ENCODE measurements at places on chromosomes 2 and 18. TPM values are rescaled to one million over a fixed set of nuclear protein-coding genes. Genes with fewer than 3 reads are reported as not detected.

HNMT gene
- total RNA-seq: 11.6 TPM

DQX1 gene
- 1.4 TPM for total RNA-seq

PID1 gene
- 0.79 TPM for total RNA-seq

EFR3B gene
- total RNA-seq: 5.3 TPM

RHBDD1 gene
- 32.0 TPM for total RNA-seq

DTNB gene
- 11.8 TPM for total RNA-seq

G6PC2 gene
- 2.8 TPM for total RNA-seq

YWHAQ gene
- 354 TPM for total RNA-seq

DNA sequence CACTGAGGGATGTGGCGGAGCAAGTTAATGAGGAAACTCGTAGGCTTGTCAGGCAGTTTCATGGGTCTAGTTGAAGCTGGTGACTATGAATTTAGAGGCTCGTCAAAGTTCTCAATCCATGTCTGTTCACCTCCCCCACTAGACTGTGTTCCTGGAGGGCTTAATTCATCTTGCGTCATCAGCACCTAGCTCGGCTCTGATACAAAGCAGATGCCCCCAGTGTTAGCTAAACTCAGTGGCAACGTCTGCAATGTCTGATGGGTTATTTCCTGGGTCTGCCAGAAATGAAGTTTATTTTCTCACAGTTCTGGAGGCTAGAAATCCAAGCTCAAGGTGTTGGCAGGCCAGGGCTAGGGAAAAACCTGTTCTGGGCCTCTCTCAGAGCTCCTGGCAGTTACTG, 140.6 kb downstream of the PID1 start:
- no peak for DNase-seq

MAL gene
- total RNA-seq: 205 TPM

GRCh38 chr2:35864141-35864540, 491.4 kb upstream of the CRIM1 start:
- DNase-seq: no peak

GRCh38 chr18:22634464-22634863, 216.7 kb upstream of the CTAGE1 start:
- DNase-seq: no peak

DNA sequence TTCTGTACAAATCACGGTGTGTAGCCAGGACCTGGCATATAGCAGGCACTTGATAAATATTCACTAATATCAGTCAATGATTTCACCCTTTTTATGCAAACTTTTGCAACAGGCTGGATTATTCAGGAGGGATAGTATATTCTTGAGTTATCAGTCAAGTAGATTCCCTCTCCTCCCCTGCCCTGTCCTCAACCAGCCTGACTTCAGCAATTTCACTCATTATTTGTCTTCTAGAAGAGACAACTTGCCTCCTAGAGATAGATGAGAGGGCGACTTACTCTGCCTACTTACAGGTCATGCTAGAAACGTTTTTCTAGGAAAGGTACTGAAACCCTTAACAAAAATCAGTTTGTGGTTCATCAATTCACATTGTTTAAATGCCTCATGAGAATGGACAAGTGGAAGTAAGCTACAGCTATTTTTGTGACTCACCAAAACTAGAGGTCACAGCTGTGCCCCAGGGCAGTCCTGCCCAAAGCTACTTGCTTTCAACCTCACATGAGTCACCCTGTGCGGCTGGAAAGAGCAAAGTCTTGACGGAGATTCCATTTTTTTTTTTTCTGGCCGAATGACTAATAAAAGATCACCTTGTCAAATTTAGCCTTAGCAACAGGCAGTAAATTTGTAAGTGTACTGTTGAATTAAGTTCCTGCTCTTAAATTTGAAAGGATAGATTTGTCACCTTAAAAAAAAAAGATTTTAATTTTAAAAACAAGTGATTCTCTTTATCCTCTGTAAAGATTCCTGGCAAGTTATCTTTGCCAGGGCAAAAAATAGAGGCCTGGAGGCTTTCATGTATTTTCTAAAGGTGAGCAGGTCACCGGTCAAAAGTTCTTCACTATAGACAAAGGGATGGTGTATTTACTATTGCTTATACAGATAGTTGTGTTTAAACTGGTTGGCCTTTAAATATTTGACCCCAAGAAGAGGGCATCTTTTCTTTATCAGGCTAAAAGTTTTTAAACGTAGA, 109.0 kb upstream of the SLC35G4 start:
- no peak for DNase-seq

MROH2A gene
- not detected for total RNA-seq

IL18RAP gene
- 2.5 TPM for total RNA-seq

GRCh38 chr18:74613381-74613780, 15.7 kb downstream of the ZNF407 start:
- DNase-seq: no peak

SLC19A3 gene
- 6.4 TPM for total RNA-seq

CNGA3 gene
- 6.8 TPM for total RNA-seq

FHOD3 gene
- 3.8 TPM for total RNA-seq

SKOR2 gene
- total RNA-seq: 0.81 TPM

DNA sequence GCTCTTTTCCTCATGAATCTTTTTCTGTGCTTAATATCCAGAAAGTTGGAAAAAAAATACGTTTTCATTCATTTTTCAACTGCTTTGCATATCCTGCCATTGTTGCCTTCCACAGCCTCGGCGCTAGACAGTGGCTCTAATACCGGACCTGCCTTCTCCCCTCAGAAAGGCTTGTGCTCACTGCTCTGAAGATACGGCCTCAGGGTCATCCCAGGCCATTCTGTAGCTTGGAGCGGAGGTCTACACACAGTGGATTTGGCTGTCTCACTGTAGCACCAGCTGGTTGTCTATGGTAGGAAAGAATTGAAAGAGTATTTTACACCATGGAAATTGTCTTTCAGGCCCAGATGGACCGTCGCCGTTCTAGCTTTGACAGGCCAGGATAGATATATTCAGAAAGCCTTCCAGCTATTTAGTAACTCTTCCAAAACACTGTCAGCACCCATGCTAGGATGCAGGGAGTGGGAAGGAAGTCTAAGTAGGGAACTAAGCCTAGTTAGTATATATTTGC, 242.0 kb downstream of the TMEM182 start:
- DNase-seq: no peak

DNA sequence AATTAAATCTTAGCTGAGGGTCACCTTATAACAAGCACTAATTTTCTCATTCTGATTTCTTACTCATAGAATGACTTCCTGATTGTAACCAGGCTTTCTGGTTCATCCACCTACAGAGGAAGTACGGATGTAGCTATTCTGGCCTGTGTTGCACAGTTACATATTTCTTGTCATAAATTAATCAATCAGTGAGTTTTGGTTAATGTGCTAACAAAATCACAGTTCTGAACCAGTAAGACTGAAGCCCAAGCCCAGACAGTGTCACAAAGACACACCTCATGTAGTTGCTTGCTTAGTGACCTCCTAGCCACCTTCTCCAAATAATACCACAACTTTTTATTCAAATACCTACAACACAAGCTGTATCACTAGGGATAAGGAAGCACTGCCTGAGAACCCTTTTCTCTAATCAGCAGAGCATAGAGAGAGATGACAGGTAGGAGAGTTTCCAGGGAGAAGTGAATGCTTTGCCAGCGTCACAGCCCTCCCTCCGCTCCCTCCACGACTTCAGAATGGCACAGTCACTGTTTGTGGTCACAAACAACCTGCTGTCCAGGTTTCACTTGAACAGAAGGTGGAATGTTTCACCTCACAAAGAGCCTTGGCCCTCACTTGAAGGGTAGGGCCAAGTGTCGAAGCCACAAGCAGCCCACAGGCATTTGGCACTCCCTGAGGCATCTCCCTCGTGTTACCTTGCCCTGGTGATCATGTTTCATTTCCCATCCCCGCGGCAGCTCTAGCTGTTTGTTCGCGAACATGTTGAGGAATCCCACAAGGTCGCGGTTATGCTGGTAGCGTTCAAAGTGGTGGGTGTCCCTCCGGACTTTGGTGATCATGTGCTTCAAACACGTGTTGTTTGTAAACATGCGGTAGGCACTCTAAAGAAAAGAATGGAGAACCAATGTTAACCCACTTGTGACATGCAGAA, 120.8 kb upstream of the STK17B start:
- DNase-seq: no peak

GRCh38 chr18:74278058-74278457, 13.7 kb downstream of the CYB5A start:
- DNase-seq: no peak

SLC11A1 gene
- 0.39 TPM for total RNA-seq

CROCC2 gene
- 0.68 TPM for total RNA-seq

DNA sequence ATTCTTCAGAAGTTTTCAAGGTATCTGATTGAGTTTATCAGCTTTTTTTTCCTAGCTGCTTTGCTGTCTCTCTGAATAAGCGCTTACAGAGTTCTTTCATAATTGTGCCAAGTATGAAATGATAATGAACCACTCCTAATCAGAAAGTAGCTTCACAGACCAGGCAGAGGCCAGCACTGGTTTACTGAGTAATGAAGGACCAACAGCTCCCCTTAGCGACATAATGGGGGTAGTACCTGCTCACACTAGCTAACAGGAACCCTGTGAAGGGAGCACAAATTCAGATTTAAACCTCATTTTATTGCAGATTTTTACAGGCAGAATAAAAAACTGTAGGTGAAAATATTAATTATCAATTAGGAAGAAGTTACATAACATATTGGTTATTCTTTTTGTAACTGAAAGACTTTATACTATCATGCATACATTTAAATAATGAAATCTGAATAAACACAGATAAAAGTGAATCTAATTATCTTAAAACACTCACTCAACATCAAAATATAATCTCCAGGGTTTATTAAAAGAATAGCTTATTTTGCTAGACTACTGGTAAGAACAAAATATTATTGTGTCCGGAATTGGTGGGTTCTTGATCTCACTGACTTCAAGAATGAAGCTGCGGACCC, 53.7 kb upstream of the LRRC30 start:
- DNase-seq: no peak

DNA sequence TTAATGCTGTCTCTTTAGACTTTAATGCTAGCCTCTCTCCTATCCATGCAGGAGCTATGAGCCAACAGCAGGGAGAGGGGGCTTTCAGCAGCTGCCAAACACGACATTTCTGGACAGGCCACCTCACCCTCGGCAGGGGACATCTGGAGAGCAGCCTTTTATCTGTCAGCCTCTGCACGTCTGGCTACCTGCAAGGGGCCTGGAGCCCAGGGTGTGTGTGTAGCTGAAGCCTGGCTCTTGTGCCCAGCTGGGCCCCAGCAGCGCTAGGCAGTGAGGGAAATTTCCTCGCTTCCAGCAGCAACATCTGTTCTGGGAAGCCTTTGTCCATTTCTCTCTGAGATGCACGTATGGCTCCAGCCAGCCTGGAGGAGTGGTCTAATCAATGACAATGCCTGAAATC, 728.7 kb upstream of the ID2 start:
- DNase-seq: no peak

CD302 gene
- total RNA-seq: 4.2 TPM

MC4R gene
- total RNA-seq: not detected

POTEC gene
- not detected for total RNA-seq

PAX8 gene
- 2.1 TPM for total RNA-seq

GAD1 gene
- 1.7 TPM for total RNA-seq

TLX2 gene
- total RNA-seq: 2.9 TPM

DNA sequence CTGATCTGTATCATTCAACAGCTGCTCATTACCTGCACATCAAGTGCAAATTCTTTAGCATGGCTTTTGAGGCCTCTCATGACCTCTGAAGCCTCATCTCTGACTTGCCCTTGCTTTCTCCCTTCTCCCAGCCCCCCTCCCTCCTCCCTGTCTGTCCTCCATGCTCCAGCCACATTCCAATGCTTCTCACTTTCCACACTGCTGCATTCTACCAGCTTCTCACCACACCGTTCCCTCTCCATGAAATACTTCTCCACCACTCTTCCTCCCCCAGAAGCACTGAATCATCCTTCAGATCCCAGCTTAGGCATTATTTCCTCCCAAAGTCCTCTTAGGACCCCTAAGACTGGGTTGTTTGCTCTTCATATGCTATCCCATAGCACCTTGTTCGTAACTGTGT, 26.9 kb downstream of the GCG start:
- no peak for DNase-seq

DSG4 gene
- 0.17 TPM for total RNA-seq

GRCh38 chr2:138572318-138572717, 70.7 kb downstream of the SPOPL start:
- DNase-seq: no peak

FLACC1 gene
- total RNA-seq: 0.48 TPM

DNA sequence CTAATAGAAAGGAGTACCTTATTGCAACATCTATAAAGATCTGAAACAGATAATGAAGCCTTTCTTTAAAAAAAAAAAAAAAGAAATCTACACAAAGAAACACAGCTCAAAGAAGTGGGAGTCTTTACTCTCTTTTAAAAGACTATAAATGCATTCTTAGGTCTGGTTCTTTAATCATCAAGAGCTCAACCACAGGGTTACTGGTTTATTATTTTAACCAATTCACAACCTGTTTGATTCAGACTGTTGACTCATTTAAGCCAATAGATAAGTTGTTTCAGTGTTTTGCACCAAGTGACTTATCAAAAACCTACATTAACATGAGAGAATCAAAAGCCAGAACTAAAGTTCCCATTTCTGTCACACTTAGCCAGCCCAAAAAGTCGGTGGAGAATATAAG, 93.1 kb downstream of the TCF4 start:
- no peak for DNase-seq

- DNase-seq: no peak
Measured at GRCh38 chr2:54559593-54560145, 103.5 kb downstream of the SPTBN1 start.

- no peak for DNase-seq
Measured at GRCh38 chr2:17573085-17573803, 32.7 kb downstream of the VSNL1 start.

DNA sequence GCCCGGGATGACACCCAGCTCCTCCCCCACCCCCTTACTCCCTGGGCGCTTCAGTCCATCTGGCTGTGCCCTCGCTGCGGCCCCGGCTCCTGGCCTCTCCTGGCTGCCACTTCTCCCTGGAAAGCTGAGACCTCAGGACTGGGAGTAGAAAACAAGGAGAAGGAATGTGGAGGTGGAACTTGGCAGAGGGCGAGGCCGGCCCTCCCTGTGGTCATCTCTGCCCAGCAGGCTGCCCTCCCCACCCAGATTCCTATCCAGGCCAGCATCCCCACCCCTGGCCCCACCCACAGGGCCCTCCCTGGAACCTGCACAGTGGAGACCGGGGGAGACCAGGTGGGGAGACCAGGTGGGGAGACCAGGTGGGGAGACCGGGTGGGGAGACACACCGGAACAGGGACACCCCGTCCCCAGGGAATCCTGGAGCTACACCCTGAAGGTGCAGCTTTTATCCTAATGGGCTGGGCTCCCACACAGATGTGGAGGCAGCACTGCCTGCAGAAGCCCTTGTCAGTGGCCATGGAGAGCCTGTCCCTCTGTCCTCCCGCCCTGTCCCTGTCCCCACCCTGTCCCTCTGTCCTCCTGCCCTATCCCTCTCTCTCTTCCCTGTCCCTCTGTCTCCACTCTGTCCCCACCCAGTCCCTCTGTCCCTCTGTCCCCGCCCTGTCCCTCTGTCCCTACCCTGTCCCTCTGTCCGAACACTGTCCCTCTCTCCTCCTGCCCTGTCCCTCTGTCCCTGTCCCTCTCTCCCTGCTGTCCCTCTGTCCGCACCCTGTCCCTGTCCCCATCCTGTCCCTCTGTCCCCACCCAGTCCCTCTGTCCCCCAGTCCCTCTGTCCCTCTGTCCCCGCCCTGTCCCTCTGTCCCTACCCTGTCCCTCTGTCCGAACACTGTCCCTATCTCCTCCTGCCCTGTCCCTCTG, 157.1 kb downstream of the PXDN start:
- DNase-seq: no peak
